HFF-Myc (cell line): ENCODE measurements at places on chromosomes 6 and 20.

DNA sequence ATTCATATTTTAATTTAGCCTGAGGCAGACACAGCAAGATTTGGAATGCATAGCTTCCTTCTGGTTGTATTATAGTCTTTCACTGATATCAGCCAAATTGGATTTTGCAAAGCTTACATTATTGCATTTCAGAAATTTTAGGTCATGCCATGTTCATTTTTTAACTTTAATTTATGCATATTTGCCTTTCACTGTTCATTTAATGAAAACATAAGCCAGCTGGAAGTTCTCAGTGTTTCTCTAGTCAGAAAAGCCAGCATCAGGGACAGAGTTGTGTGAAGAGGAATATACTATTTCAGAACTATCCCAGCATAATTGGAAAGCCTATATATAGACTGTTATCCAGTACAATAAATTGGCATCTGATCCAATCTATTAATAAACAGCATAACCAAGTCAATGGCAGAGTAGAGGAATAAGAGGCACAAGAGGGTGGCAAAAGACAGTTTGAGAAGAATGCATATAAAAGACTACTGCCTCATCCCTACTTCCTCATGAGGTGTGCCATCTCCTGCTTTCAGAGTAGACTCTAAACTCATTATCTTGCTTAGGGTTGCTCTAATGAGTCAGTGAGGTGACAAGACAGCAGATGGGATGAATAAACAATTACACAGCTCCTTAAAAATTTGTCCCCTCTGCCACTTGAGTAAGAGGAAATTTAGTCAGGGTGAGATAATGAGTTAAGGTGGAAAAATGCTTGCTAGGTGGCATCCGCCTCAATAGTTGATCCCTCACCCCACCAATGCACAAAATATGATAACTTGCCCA lies 159.8 kb upstream of the HCRTR2 start:
- DNase-seq = no peak

DNA sequence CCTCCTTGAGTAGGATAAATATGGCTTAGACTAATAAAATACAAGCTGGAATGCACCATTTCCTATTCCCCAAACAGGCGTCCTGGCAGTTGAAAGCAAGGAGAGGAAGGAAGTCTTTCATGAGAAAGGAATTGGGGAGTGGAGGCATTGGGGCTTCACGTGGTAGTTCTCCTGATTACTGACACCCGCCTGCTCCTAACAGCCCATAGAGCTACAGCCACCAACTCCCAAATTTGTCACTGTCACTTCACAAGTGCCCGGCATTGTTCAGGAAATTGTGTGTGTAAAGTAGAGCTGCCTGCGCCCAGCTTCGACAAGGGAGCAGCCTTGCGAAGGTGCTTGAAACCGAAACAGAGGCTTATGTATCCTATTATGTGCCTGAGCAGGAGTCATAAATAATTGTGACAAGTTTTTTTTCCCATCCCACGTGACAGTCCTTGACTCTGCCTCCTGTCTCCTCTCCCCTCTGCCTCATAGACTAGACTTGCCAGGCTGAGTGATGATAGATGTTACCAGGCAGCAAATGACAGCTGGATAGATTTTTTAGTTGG lies 301.7 kb upstream of the ZFP64 start:
- DNase-seq = no peak

GRCh38 chr20:23517719-23518118 lies 26.8 kb downstream of the CST8 start:
- DNase-seq = no peak

DNA sequence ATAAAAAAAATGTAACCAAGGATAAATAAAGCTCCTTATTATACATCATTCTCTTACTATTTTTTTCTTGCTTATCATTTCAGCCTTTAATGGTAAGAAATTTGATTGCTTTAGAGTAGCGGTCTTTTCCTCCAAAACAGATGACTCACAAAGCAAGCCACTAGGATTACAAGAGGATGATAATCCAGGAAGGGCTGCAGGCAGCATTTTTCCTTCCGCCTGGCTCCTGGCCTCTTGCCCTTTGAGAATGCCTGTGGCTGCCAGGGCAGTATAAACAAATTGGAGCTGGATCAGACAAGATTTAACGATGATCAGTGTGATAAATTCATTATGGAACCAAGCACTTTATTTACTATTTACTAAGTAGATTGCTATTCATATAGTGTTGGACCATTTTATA lies 9.7 kb upstream of the FBXL4 start:
- peak; percentile 67 for DNase-seq

- DNase-seq = no peak
Measured at GRCh38 chr6:44837741-44838140, 450.2 kb downstream of the CDC5L start.

- no peak for DNase-seq
Measured at GRCh38 chr6:13286181-13286580, 42.2 kb downstream of the TBC1D7 start.

DNA sequence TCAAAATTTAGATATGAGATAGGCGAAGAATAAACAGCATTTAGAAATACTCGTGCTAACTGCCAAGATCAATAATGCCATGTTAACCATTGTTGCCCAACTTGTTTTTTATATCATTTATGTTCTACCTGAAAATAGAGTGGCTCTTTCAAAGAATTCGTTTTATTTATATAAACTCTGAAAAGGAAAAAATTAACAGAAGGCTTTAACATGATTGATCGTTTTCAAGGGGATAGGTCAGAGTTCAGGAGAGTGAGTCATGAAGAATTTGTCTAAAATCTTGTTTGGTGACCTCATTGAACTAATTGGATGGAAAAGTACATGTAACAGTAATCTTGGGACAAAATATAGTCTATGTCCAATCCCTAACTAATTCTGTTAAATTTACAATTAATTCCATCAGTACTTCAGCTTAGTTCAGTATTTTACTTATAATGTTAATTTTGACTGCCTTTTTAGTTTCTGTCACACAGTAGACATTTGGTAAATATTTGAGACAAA lies 11.1 kb upstream of the ELOVL2 start:
- DNase-seq = no peak

GRCh38 chr6:105981002-105981887 lies 104.9 kb upstream of the PRDM1 start:
- DNase-seq = no peak

DNA sequence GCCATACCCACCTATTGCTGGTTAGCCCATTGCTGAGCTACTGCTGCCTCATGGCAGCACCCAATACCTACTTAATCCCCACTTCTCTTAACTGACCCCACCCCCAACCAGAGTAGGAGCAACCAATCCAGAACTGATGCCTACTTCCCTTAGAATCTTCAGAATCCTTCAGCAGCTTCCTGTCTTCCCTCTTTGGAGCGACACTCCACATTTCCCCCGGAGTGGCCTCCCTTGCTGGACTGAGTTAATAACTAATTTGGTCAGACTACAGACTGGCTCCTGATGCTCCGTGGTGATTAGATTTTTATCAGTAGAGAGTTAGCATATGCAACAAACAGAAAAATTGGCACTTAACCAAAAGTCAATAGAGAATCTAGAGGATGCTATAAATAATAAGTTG lies 51.2 kb upstream of the UBR2 start:
- DNase-seq = no peak

- DNase-seq = no peak
Measured at GRCh38 chr6:159973951-159974350, 5.1 kb downstream of the IGF2R start.

DNA sequence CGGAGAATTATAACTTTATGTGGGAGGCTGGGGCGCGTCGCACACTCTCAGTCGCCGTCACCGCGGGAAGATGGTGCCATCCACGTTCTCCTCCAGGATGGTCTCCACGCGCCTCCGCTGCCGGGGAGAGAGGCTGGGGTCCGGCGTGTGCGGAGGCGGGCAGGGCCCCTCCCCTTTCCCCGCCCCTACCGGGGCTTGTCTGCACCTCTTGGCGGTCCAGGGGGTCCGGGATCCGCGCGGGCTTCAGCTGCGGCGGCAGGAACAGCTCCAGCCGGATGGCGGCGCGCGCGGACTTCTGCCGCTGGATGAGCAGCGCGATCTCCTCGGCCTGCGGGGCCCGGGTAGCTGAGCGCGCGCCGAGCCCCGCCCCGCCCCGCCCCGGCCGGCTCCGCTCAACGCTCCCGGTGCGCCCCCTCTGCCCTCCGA lies 807 bp downstream of the LKAAEAR1 start:
- DNase-seq = no peak

DNA sequence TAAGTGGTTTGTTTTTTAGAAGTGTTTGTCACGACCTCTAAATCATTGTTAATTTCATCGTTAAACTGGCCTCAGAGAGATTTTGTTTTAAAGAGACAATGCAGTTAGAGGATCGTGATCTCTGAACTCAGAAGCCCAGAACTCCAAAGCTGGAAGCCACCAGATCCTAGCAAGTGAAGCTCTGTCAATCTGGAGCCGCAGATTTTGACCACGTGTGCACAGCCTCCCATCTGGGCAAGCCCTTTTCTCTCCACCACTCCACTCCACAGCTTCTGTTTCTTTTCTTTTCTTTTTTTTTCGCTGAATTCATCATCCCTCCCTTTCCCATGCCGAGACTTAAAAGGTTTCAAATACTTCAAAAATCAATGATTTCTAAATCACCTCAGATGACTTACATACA lies 142.2 kb upstream of the ESR1 start:
- no peak for DNase-seq

DNA sequence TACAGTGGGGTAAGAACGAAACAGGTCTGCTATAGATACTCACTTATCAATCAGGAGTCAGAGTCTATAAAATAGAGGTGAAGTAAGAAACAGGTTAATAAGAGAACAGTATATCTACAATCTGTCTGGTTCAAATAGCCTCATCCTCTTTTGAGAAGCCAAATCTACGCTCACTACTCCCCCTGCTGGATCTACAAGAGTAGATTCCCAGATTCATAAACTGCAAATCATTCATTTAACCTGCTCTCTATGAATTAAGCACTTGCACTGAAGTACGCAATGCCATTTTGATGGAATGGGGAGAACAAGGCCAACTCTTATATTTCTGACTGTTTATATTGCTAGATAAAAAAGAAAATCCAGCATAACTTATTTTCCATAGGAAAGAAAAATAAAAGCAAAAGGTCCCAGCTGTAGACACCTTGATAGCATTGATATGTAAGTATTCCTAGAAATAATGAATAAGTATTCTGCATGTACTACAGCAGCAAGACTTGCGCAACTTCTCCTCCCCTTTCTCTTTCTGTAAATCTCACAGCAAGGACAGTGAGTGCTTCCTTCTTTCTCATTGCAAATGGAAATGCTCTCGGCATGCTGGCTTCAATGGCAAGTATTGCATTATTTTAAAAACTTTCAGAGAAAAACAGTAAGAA lies 92.3 kb downstream of the RFX6 start:
- peak; percentile 22 for DNase-seq

DNA sequence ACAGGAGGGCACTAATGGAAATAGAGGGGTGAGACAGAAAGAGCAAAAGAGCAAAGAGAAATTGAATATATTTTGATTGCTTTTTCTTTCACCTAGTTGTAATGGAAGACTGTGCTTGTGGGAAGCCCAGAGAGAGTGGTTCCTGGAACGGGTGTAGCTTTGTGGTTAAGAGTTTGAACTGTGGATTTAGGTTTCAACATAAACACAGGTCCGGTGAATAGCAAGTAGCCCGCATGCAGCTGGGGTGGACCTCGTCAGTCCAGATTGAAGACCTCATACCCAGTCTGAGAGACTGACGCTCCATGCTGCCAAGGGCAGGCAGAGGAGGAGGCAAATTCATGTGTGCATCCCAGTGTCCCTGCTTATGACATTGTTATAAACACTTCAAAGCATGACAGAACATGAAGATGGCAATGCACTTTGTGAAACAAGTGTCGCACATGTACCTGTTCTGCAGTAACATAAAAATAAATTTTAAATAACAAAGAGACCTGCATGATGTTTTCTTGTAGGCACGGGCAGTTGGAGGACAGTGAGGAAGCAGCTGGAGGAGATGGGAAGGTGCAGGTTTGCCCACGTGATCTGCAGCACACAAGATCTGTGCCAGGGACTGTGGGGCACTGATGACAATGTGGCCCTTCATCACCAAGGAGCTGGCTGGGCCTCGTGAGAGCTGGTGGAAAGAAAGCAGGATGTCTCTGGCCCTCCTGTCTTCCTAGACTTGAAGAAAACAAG lies 220.5 kb upstream of the SSTR4 start:
- no peak for DNase-seq

- no peak for DNase-seq
Measured at GRCh38 chr6:116932496-116932895, 55.5 kb downstream of the RFX6 start.

DNA sequence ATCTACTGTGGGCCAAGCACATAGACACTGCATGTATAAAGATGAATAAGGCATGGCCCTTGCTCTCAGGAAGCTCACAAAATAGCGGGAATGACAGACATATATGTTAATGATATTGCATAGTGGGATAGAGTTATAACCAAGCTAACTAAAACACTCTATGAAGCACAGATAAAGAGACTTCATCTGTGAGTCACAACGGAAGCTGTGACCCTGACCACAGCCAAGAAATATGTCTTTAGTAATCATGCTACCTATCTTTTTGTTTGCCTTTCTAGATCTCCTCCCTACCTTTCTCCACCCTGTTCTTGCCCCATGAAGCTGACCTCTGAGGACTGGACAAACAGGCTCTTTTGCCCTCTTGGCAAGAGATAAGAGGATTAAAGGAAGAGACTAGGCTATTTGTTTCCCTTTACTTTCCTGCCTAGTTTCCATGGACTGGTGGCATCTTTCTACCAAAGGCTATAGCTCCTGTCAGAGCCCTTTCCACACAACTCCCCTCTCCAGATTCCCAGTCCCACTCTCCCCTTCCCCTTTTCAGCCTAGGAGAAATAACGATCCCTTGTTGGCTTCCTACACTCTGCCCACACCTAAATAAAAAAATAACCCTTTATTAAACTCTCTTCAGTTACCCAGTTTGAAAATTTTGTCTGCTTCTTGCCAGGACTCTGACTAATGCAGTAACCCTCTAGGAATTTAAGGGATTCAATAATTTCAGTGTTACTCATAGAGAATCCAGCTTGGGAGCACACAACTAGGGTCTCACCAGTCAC lies 504.9 kb upstream of the MARCKS start:
- DNase-seq = peak; percentile 52

GRCh38 chr6:18349386-18349785 lies 37.8 kb upstream of the RNF144B start:
- DNase-seq = no peak

DNA sequence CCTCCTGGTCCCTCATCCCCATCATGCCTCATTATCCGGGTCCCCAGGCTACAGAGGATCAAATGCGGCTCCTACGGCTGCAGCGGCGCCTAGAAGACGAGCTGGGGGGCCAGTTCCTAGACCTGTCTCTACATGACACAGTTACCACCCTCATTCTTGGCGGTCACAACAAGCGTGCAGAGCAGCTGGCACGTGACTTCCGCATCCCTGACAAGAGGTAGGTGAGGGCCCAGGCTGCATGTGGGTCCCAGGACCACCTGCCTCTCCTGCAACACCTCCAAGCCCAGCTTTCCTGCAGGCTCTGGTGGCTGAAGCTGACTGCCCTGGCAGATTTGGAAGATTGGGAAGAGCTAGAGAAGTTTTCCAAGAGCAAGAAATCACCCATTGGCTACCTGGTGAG lies 8.2 kb upstream of the PTPRA start:
- DNase-seq = no peak

DNA sequence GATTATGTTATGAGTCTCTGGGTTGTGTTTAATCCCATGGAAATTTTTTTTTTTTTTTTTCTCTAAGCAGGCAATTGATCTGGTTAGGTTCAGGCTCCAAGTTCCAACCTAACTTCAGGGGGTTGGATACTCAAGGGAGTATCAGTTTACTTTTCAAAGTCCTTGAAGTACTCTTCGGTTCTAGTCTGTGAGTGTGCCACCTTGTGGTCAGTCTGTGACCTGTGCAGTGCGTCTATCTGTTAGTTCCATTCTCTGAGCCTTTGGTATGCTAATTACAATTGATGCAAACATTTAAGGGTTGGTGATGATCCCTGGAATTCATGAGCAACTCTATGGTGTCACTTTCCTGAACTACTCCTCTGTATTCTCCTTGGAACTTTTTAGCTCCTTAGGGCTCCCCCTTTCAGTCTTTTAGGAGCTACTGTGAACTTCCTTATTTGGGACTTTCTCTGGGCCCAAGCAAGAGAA lies 342.0 kb downstream of the SOX4 start:
- no peak for DNase-seq
